Stimulated activated CD4-positive, alpha-beta T cell treated with anti-CD3 and anti-CD28 coated beads, Interleukin-2, amount 100 ng/mL, for 4 hours (primary cell): ENCODE measurements at places on chromosomes 5 and 9.

DNA sequence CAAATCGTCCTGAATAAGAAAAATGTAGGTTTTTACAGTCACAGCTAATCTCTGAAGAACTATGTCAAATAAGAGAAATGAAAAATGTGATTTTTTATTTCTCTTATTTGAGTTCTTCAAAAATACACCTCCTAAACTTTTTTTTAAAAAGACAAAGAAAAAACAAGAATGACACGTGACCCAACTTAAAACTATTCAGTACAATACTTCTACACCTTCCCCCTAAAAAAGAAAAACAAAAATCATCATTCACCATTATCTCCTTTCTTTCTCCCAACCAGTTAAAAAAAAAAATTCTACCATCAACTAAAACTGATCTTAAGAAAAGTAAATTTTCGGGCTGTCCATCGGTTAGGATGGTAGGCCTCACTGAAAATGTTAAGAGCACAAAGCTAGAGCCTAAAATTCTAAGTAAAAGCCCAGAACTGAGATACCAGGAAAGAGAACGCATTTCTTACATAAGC, 2.1 kb downstream of the RNF145 start:
- DNase-seq = no peak

DNA sequence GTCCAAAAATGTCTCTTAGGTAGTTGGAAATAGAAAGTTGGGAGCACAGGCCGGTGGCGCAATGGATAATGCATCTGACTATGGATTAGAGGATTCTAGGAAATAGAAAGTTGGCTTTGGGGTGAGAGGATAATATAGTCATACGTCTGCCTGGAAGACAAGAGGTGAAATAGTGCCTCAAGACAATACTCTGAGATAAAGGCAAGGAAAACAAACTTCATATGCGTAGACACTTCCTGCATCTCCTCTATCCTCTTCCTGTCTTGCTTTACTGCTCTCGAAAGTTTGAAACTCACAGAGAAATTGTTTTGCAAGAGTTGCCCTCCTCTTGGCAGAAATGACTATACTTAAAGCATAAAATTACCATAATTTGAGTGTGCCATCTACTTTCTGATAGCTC, 153.2 kb upstream of the FBXL7 start:
- DNase-seq = no peak

DNA sequence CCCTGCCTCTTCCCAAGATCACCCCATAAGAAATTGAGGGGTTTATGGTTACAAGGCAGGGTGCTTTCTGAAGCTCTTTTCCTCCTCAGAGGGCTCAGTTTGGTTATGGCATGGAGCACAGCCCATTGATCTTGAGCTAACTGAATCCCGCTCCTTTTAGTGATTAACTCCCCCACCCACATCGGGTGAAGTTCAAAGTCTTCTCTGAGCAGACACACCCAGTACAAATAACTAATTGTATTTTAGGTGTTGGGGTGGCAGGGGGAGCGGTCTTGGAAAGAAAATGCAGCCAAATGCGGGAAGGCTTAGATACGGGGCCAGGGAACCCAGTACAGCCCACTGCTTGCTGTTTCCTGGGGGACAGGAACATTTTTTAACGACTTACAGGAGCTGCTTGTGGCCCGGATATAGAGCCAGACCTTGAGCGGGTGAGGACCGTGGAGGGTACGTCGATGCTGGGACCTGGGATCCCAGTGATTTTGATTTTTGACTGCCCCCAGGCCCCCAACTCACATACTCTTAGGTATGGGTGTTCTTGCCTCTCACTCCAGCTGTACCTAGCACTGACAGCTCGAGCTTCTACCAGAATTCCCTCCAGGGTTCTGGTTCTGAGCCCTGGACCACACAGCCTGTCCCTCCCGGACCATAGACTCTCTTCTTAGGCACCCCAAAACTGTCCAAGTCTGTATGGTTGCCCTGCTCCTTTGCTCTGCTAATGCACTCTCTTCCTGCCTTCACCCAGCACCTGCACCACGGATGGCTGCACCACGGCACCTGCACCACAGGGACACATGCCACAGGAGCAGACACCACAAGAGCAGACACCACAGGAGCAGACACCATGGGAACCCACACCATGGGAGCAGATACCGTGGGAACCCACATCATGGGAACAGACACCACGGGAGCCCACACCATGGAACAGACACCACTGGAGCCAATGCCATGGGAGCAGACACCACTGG, 18.3 kb upstream of the RXRA start:
- no peak for DNase-seq

DNA sequence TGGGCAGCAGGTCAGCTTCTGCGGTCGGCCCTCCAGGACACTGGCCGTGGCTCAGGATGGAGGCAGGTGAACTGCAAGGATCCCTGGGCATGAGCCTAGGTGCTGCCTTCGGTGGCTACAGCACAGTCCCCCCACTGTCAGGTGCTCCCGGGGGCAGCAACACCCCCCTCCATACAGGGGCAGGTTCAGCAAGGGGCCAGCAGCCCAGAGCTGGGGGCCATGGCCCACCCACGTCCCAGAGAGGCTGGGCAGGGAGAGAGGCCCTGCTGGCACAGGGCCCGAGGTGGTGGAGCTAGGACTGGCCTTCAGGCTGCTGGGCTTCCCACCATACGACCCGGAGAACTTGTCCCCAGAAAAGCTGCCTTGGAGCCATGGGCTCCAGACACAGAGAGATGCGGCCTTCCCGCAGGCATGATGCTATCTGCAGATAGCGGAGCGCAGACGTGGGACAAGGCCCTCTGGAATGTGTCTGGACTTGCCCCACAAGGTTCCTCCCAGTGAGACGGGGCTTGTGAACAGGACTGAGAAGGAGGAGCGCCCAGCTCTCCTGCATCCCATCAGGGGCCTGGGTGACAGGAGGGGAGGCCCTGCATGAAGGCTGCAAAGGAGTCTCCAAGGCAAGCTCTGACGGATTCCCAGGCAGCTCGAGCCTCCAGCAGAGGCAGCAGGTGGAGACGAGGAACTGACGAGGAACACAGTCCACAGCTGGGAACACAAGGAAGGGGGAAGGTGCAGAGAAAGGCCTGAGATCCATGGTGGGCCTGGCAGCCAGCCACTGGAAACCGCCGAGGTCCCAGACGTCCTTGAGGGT, 111.1 kb downstream of the VAV2 start:
- DNase-seq = no peak

DNA sequence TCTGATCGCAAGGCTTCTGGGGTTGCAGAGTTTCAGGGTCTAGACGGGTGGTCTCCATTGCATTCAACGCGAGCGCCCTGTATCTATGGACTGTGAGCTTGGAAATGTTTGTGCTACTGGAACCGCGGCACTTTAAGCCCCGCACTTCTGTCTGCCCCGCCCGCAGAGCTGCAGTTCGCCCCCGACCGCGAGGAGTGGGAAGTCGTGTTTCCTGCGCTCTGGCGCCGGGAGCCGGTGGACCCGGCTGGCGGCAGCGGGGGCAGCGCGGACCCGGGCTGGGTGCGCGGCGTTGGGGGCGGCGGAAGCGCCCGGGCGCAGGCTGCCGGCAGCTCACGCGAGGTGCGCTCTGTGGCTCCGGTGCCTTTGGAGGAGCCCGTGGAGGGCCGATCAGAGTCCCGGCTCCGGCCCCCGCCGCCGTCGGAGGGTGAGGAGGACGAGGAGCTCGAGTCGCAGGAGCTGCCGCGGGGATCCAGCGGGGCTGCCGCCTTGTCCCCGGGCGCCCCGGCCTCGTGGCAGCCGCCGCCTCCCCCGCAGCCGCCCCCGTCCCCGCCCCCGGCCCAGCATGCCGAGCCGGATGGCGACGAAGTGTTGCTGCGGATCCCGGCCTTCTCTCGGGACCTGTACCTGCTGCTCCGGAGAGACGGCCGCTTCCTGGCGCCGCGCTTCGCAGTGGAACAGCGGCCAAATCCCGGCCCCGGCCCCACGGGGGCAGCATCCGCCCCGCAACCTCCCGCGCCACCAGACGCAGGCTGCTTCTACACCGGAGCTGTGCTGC, 1.0 kb downstream of the ADAMTS19 start:
- DNase-seq = no peak

- DNase-seq = no peak
Observed at GRCh38 chr5:137649228-137649935, 86.5 kb downstream of the KLHL3 start.

DNA sequence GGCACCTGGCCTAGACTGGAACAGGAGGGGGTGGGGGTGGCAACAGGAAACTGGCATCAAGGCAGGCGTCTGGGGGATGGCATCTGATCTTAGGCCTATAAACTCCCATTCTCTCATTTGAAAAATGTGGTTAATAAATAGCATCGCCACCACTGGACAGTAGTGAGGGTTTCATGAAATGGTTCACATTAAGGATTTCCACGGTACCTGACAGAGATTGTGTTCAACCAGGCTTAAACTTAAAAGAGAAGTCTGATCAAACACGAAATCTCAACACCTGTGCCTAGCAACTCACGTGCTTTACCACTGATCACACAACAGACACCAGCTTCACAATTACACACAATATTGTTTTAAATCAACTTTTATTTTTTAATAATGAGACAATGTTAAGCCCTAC, 3.0 kb downstream of the DENND1A start:
- no peak for DNase-seq

- peak; percentile 62 for DNase-seq
Observed at GRCh38 chr5:10635257-10635866, 71.5 kb downstream of the ANKRD33B start.

DNA sequence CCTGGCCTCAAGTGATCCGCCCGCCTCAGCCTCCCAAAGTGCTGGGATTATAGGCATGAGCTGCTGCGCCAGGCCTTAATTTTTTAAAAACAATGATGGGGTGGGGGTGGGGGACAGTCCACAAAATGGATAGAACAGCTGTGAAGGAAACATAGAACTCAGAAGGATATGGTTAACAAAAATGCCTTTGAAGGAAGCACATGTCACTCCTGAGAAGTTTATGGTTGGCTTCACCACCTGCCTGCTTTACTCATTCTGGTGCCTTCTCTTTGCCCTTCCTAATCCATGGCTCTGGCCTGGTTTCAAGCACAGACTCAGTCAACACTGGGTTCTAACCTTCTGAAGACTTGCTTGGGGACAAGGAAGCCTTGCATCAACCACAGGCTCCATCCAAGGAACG, 10.3 kb downstream of the BAG1 start:
- no peak for DNase-seq

- DNase-seq = no peak
Observed at GRCh38 chr9:88312045-88312444, 76.2 kb upstream of the SPIN1 start.

- DNase-seq = no peak
Observed at GRCh38 chr5:142821733-142822487, 51.7 kb downstream of the ARHGAP26 start.

- no peak for DNase-seq
Observed at GRCh38 chr9:33129886-33130881, 37.0 kb downstream of the B4GALT1 start.

- DNase-seq = no peak
Observed at GRCh38 chr9:5611321-5612184, 17.4 kb upstream of the RIC1 start.

- DNase-seq = no peak
Observed at GRCh38 chr5:78758169-78758839, 109.7 kb upstream of the LHFPL2 start.

DNA sequence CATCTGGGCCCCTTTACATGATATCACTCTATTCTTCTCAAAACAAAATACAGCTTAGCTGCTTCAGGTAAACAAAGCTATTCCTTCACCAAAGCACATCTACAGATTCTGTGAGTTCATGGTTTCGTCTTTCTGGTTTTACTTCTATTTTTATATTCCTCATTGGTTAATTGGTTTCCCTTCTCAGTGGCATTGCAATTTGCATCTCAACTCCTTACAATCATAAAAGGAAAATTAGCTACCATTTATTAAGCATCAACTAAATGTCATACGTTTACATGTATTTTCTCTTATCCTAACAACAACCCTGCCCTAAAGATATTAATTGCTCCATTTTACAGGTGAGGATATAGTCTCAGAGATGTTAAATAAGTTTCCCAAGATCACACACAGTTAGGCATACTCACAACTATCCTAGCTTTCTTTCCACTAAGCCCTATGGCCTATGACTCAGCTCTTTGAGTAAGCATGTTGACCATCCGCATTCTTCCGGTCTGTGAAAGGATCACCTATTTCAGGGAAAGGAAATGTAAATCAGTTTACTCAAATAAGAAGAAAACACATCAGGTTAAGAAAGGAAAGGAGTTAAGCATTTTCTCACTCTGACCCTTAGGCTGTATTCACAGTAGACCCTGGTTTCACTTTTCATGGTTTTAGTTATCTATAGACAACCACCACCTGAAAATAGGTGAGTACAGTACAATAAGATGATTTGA, 146.1 kb downstream of the CAAP1 start:
- DNase-seq = no peak

GRCh38 chr5:157624144-157624543, 28.1 kb downstream of the SOX30 start:
- DNase-seq = no peak

DNA sequence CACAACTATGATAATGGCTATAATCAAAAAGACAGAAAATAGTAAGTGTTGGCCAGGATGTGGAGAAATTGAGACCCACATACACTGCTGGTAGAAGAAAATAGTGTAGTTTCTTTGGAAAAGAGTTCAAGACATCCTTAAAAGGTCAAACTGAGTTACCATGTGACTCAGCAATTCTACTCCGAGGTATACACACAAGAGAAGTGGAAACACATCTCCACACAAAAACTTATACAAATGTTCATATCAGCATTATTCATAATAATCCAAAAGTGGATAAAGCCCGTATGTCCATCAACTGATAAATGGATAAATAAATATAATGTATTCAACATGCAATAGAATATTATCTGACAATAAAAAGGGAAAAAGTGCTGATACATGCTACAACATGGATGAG, 532.2 kb downstream of the NR2F1-AS1 start:
- DNase-seq = no peak

DNA sequence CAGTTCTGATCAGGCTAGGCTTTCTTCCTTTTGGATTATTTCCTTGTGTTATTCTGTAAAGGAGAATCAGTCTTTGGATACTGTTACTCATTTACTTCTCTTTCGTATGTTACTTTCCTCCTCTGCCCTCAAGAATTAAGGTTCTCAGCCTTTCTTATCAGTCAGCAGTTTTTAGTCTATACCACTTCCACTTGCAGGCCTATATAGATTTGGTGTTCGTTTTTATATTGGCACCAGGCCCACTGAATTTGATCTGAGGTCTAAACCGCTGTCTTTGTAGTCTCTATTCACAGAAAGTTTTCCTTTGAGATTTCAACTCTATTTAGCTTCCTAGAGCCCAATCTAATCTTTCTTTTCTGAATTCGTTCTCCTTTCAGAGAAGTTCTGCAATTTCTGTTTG, 62.8 kb downstream of the ERBIN start:
- DNase-seq = no peak
